NCI-H2171 (cell line): ENCODE measurements at places on chromosomes 5 and 9.

GRCh38 chr5:42876375-42876844 is 64.7 kb upstream of the SELENOP start:
- DNase-seq: no peak

DNA sequence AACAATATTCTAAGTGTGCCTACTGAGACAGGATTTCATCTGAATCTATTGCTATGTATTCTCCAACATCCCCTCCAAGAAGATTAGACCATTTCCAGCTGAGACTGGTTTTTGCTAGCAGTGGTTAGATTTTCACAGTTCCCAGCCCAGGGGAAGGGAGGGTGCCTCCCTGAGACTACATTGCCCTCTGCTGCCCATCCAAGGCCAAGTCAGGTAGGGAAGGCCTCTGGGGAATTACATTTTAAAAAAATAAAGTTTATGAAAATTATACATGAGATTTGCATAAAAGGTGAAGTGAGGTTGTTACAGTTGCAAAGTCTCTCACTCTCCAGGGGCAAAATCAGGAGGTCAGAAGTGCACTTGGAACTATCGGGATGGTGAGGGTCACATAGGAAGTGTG is 28.0 kb upstream of the SYK start:
- no peak for DNase-seq

DNA sequence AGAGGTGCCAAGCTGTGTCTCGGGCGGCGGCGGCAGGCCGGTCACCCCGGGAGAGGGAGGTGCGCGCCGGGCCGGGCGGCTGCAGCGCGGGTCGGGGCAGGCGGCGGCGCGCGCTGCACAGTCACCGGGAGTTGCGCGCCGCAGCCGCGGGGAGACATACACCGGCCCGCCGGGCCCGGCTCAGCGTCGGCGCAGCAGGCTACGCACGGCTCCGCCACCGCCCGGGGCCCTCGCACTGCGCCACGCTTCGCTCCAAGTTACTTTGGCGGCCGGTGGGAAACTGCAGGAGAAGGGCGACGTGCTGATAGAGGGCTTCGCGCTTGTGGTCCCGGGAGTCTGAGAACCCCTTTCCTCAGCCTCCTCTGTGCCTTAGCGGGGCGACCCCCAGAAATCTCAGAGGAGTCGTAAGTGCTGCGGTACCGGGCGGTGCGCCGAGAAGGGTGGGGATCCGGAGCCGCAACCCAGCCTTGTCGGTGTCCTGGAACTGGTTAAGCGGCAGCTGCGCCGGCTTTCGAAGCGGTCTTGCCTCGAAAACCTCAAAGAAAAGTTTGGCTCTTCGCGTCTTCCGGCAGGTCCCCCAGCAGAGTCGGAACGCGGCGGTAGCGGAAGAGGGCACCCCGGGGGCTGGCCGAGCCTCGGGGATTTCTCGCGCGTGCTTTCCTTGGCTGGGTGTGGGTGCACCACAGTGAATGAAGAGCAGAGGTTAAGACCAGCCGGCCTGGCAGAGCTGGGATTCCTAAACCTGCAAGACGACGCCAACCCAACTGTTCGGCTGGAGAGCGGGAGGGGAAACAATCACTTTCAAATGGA is at the start of gene EFNA5:
EFNA5 (minus strand) TSS at position 6 of the 810 bp plus-strand sequence.
- DNase-seq: no peak

GRCh38 chr9:71747576-71747975 is 20.7 kb downstream of the CEMIP2 start:
- DNase-seq: no peak

DNA sequence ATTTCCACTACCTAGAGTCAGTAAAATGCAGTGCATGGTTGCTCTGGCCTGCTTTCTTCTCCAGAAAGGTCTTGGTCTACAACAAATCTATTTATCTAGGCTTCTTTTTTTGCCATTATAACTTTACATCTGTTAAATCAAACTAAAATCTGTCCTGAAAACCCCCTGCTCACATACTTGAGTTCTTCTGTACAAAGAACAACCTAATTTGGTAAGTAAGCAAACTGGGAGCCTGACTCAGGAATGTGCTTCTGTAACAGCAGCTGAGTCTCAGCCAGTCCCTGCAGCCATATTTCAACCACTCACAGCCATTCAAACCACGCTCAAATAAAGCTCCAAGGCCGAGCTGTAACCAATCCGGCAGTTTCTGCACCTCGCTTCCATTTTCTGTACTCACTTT is 95.8 kb downstream of the PLPP1 start:
- no peak for DNase-seq

DNA sequence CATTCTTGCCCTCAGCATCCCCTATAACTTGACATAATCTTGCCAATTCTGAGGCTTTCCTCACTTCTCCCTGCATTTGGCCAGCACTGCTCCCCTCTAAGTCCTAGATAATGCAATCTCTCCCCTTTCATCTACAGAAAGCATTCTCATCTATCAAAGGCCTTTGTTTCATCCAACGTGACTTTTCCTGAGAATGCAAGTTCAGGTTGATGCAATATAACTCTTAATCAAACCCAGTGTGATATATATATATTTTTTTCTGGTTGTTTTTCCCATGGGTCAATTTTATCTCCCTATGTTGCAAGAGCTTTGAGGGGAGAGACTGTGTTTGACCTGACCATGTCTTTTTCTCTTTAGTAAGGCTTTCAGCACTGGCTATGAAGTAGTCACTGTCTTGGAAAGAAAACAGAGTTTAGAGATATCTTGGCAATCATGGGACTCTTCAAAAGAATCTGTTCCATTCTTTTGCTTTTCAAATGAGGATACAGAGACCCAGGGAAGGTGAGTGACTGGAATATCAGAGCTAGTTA is 268.6 kb downstream of the TRPM3 start:
- DNase-seq: no peak

GRCh38 chr5:36152324-36153297 is 700 bp downstream of the SKP2 start:
- DNase-seq: no peak

GRCh38 chr9:68560071-68560844 is 19.6 kb upstream of the TMEM252 start:
- DNase-seq: no peak

- DNase-seq: no peak
These were observed 130.9 kb downstream of the CEMIP2 start for GRCh38 chr9:71637375-71637774.

- no peak for DNase-seq
These were observed 31.0 kb downstream of the GOLGA2 start for GRCh38 chr9:128244837-128245231.

GRCh38 chr9:110776221-110776620 is 107.6 kb downstream of the MUSK start:
- DNase-seq: no peak
